Activated CD8-positive, alpha-beta T cell treated with anti-CD3 and anti-CD28 coated beads, Interleukin-2, amount 10 ng/mL, durations not matched to agents 7 days and 5 days (primary cell): ENCODE measurements at places on chromosomes 2 and 18.

GRCh38 chr2:192593561-192593960 is 398.8 kb upstream of the TMEFF2 start:
- no peak for DNase-seq

DNA sequence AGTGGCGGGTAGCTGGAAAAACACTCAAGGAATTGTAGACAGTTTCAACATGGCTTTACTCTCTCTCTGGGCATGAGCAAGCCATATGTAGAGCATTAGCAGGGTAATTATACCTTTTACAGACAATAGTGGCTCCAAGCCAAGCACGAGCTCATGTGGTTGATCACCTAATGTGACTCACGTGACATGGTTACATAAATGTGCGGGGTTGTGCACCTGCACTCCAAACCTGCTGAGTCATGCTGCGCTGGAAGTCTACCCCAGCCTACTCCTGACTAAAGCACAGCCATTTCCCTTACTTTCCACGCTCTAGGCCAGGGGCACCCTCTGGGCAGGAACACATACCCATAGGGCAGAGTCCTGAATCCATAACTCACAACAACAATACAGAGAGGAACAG is 232.8 kb downstream of the MBD5 start:
- no peak for DNase-seq

DNA sequence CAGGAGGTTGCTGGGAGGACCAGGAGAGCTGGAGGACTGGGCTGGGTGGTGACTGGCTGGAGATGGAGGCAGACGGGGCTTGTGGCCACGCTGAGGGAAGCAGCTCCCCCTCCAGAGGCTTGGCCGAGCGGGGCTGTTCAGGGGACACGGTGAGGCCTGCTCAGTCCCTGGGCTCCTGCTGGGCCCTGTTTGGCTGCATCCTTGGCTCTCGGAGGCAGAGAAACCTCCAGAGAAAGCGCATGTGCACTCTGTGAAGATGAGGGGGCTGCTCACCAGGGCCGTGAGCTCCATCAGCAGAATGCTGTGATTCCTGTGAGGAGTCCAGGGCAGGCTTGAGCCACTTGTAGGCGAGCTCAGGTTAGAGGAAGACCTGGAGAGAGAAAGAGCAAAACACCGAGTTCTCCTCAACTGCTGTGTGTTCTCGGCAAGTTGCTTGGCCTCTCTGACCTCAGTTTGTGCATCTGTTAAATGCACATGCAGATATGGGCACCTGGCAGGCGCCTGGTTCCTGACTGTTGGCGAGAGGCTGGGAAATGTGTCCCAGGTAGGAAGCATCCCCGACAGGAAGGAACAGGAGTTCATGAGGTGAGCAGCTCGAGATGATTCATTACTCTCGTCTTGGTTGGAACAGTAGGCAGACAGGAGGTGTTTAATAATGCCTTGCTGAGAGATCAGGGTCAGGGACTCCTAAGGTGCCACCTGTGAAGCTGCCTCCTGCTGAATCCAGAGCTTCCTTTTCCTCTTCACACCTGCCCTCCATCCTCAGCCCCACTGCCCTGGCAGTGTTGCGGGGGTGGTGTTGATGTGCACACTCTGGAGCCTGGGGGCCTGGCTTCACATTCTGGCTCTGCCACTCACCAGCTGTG is 941 bp downstream of the ZAP70 start:
- DNase-seq = no peak

DNA sequence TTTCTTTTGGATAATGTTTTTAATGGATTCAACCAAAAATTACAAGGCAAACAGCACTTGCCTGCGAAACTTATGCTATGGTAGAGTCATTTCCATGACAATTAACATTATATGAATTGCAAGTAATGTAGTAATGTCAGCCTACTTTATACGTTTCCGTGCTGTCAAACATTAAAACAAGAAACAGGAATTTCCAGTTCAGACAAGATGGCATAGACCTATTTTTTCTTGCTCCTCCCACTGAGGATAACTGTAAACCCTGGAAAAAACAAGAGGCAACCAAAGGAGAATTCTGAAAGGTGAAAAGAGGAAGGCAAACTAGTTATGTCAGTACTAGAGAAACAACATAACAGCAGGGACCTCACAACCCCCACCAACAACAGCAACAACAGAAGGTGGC is 170.7 kb downstream of the DIS3L2 start:
- no peak for DNase-seq

- DNase-seq = no peak
Measured at GRCh38 chr2:121161272-121161671, 123.7 kb downstream of the TFCP2L1 start.

- DNase-seq = peak; percentile 23
Measured at GRCh38 chr2:128280158-128280871, 38.4 kb downstream of the HS6ST1 start.

GRCh38 chr2:61949714-61950560 is 44.5 kb downstream of the COMMD1 start:
- DNase-seq = no peak

DNA sequence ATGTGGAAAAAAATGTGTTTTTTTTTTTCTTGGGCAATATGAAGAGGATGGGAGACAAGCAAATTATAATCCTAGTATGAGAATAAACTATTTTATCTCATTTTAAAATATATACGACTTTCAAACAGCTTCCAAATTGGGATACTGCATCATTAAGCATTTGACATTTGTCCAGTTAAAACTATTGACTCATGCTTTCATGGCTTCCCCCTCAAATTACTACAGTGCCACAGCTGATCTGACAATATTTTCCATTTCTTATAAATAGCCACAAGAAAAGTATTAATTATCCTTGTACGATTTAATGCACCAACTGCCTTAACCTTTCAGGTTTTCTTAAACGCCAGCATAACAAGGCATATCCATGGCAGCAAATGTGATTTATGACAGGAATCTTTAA is 1134.8 kb upstream of the ZEB2 start:
- no peak for DNase-seq

DNA sequence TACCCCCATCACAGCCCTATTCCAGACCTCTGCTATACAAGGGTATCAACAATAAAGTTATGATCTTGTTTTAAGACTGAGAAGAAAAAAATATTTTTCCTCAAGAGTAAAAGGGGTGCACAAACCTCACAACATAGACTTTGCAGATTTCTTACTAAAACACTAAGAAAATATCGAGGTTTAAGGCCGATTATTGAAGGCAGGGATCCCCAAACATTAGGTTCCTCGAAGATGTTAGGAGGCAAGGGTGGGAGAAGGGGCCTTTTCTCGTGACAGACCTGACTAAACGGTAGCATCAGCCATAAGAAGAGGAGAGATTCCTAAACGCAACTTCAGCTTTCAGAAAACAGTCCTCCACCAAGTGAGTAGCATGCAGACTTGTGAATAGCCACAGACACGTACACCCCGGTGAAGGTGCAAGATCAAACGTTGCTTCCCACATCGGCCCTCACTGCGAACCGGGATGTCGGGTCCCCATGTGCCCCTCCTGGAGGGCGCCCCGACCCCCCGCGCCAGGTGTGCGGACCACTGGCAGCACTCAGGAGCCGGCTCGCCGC is 678 bp downstream of the PIAS2 start:
- DNase-seq = peak; percentile 51

GRCh38 chr2:174877751-174878150 is 113.5 kb upstream of the CHRNA1 start:
- DNase-seq = no peak

- DNase-seq = no peak
Measured at GRCh38 chr2:236195726-236196125, 27.5 kb upstream of the GBX2 start.

GRCh38 chr2:174325373-174326160 is 9.2 kb upstream of the SP9 start:
- DNase-seq = no peak

DNA sequence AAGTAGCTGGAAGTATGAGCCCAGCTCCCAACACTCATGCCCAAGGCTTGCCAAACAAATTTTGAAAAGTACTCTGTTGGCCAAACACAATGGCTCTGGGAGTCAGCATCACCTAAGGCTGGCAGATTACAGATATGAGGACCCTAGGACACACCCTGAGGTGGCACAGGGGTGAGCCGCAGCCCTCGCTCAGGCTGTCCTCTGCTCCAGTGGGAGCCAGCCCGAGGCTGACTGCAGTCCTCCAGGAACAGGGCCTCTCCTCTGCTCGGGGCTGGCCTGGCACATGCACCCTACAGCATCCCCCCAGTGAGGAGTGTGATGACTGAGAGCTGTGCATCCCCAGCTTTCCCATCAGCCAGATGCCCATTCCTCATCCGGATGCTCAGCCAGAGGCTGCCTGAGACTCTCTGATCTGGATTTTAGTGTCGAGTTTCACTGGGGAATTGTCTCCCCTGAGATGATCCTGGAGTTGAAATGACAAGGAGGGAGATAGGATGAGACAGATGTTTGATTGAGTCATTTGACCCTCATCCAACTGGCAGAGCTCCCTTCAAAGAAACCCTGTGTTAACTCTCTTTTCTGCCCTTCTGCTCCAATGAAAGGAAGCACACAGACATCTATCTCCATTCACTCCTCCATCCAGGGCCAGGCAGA is 269.3 kb upstream of the NCKAP5 start:
- no peak for DNase-seq

- DNase-seq = no peak
Measured at GRCh38 chr2:72572501-72572900, 253.3 kb downstream of the EXOC6B start.

DNA sequence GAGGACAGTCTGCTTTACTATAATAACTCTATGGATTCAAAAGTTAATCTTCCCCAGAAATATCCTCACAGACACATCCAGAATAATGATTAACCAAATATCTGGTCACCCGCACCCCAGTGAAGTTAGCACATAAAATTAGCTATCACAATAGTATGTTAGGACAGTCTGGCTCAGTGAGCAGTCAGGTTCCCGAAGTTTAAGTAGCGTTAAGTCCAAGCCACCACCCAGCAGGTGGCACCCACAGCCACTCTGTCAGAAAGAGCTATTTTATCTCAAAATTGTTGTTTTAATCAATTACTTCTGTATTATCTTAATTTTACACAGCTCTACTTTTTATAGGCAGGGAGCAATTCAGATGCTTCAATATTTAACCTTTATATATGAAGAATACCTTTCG is 537.5 kb downstream of the MBD2 start:
- no peak for DNase-seq

DNA sequence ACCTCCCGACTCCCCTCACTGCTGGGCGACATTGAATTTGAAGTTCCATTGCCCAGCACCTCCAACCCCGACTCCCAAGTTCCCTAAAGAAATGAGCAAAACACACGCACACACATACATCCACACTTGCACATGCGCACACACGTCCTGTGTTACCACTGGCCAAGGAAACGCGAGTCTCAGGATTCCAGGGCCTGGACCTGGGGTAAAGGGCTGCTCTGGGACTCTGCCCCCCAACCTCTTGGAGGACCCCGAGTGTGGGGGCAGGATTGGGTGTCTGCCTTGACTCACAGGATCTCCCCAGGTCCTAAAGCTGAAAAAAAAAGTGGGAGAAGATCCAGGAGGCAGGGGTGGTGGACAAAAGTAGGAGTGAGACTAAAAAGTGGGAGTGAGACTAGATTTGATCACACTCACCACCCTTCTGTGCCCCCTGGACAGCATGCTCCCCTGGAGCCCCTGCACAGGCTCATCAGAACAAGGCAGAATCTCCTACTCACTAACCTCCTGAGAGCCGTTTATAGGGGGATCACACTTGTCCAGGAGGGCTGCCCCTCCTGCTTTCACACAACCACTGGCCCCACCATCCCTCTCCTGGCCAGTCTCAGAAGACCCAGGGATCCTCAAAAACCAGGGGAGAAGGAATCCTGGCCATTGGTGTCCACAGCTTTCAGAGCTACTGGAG is 202.2 kb downstream of the TNS1 start:
- no peak for DNase-seq

DNA sequence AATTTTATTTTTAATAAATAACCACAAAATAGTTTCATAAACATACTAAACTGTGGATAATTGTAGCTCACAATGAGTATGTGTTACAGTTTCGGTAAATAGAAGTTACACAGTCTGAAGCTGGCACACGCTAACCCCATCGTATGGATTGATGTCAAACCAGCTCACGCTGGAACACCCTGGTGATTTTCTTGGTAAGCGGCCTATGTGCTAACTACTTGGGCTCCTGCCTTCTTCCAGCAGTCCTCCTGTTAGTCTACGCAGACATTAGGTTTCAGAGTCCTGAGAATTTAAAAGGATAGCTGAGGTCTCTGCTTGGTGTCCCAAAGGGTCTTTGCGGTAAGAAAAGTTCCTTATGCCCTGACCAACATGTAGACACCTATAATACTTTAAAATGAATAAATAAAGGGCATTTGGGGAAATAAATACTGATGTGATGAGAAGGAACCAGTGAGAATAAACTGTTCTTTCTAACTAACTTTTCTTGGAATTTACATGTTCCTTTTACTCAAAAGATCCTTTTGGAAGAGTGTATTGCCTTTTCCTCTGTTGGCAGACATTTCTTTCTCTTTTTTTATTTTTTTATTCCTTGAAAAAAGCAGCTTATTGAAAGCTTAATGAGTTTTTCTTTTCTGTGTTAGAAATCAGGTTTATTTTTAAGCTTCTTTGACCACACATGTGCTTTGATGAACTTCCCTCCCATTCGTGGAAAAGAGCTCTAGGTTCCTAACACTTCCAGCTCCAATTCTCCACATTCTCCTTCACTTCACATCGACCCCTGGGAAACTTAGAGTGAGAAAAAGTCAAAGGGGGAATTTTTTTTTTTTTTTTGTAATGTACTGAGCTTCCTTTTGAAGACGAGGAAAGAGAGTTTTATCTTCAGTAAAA is 322.2 kb downstream of the IRS1 start:
- DNase-seq = no peak

- DNase-seq = no peak
Measured at GRCh38 chr18:78518805-78519204, 460.8 kb upstream of the SALL3 start.

DNA sequence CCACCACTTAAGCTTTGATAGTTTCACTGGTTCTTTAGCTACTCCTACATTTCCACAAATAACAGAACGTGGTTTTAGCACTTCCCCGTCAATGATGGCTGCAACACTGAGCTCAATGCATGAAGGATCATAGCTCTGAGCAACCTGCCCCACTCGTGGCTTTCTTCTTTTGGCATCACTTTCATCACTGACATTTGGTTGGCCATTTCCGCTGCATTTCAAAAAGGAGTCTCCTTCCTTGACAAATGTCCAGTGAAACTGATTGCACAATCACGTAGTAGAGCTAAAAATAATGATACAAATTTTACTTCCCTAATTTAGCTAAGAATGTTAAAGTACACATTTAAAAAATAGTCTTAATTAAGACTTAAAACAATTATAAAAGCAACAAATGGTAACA is 205.2 kb upstream of the HDAC4 start:
- DNase-seq = no peak
